Fibroblast of upper back skin (primary cell): ENCODE measurements at places on chromosomes 6 and 20.

DNA sequence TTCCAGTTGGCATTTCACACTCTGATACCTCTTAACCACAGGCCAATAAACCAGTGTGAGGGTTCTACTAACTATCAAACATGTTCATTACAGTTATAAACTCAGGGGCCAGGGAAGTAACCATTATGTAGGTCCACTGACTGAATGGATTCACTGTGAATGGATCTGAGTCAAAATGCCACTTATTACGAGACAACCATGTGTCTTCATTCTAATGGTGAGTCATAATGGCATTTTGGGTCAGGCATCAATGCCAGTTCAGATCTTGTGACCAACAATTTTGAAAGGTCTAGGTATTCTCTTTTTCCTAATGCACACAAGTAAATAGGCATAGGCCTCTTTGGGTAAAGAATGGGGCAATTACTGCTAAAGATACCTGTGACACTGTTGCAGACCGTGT, 112.2 kb upstream of the HEY2 start:
- DNase-seq: no peak

- no peak for DNase-seq
Observed at GRCh38 chr6:121828146-121828886, 392.9 kb downstream of the GJA1 start.

DNA sequence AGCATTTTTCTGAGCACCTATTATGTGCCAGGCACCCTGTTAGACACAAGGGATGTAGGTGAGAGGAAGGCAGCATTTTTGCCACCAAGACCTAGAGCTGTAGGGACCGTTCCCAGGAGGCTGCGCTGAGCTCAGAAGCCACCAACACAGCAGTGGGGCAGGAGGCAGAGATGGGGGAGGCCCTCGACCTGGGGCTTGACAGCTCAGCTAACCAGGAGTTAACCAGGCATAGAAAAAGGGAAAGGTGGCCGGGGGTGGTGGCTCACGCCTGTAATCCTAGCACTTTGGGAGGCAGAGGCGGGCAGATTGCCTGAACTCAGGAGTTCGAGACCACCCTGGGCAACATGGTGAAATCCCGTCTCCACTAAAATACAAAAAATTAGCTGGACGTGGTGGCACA, 29.5 kb downstream of the KIF25 start:
- DNase-seq: no peak

DNA sequence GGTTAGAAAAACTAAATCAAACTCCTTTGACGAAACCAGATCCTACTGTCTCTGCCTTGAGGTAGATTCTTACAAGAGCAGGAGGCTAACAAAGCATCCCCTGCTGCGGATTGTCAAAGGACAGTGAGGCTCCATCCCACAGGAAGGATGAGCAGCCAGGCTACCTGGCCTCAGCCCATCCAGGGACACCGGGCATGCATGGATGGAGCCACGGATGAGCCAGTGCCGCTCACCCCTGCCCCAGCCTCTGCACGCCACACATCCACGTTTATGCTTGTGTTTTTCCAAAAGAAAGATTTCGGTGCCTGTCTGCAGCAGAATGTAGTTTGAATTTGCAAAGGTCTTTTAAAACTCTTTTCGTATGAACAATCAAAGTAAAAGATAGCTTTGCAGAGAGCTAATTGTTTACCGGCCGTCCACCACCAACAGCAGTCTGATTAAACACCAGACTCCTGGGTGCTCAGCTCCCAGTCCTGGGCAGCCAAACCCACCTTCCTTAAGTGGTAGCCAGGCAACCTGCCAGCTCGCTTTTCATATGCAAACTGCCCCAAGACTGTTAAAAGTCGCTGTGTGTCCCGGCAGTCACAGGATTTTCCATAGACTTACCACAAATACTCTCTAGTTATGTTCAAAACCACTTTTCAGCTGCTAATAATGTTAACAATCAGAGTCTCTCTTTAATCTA, 999 bp downstream of the THBS2 start:
- DNase-seq: no peak

DNA sequence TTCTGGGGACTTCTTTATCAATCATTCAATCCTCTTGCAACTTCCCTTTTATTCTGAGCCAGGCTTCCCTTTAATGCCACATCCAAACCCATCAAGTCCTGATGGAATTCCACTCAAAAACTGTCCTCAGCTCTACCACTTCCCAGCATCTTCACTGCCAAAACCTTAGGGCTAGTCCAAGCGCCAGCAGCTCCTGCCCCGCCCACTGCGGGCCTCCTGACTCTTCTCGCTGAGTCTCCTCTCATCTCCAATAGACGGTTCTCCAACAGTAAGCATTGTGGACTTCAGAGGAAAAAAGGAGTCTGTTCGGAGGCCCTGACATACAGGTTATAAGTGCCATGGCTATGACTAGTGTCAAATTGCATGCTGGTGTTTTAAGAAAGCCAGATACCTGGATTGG, 38.7 kb upstream of the CNKSR3 start:
- no peak for DNase-seq

GRCh38 chr6:47405273-47405672, 72.3 kb upstream of the CD2AP start:
- DNase-seq: no peak

DNA sequence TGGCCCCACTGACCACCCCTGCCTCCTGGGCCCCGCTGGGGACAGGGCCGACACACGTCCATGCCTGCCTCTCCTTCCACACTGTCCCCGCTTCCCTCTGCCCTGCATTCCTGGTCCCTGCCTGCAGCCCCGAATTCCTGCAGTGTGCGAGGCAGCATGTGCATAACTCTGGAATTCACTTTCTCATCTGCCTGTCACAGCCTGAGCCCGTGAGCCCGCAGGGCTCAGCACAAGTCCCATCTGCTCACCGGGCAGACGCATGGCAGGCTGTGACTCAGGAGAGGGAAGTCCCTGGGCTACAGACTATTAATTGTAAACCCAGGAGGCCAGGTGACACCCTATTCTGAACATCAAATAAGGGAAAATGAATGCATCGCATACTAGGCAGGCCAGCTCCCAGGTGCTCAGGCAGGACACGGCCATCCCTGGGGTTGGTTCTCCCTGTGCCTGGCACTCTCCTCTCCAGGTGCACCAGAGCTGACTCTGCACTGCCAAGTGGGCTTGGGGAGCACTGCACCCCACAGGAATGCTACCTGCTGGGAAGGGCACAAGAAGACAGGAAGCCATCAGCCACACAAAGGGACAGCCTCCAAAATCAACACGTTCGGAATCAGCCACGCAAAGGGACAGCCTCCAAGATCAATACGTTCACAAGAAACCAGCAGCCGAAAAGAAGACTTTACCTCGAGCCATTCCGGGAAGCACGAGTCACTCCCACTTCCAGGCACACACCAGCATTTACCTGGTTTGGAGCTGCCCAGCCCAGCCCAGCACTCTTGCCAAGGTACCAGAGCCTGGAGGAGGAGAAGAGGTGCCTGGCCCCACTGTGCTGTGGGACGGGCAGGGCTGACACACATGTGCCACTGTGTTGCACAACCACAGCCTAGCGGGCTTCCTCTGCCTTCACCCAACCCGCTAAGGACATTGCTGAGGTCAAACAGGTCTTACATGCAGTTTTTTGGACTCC, 65.9 kb downstream of the DLL1 start:
- DNase-seq: peak; percentile 22

GRCh38 chr6:39377539-39377950, 55.0 kb upstream of the KCNK16 start:
- peak; percentile 83 for DNase-seq

GRCh38 chr6:161256407-161256806, 17.5 kb downstream of the AGPAT4 start:
- DNase-seq: no peak

- peak; percentile 96 for DNase-seq
Observed at GRCh38 chr6:128655978-128656498, 135.6 kb upstream of the PTPRK start.

DNA sequence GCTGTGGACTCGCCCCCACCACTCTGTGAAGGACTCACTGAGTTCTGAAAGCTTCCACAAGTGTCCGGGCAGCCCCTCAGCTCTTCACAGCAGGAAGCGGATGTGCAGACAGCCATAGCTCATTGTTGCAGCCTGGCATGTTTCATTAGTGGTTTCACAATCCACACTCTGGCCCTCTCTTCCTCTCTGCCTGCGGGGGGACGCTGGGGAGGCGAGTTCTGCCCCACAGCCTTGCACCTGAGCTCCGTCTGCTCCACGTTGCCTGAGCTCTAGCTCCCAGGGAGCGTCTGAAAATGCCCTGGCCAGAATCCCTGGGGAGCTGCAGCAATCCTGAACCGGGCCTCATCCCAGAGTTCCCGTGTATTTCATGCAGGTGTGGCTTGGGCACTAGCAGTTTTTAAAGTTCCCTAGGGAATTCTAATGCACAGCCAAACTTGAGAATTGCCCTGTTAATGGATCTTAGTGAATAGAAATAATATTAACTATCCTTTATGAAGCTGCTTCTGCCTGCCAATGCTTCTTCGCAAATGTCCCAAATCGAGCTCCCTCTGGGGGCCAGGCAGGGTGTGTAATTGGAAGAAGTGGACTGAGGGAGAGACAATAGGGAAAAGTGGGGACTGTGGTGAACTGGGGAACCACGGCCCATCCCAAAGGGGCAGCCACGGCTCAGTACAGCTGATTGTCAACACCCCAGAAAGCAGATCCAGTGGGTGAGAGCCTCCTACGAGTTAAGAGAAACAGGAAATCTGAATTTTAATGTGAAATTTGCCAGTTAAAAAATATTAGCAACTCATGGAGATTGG, 51.5 kb downstream of the CTCFL start:
- peak; percentile 22 for DNase-seq

DNA sequence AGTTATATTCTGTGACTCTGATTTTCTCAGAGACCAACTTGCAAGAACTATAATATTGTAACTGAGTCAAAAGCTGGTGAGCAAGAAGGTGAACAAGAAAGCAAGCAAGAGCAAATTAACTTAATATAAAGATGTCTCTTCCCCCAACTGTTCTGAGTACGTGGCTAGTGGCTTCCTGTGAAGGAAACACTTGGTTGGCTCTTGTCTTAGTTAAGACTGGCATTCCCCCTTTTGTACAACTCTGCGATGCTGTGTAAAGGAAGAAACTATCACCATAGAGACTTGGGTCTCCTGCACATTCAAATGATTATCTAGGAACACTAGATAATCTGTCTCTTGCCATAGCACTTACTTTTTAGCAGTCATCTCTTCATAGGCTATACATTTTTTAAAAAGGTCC, 47.3 kb upstream of the TNFAIP3 start:
- no peak for DNase-seq

DNA sequence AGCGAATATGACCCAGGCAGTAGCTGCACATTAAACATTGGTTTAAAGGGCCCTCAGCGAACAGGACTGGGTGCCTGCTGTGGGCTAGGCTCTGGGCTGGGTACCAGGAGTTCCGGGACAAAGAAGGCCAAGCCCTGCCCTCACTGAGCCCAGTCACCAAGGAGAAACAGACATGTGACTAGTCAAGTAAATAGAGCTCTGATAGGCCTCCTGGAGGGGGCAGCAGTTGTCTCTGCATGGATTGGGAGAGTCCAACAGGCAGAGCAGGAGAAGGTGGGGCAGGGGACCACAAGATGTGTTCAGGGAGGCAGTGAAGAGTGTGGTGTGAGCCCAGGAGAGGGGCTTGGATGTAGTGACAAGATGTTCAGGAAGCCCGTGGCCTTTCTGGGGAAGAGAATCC, 3.1 kb downstream of the HM13 start:
- DNase-seq: peak; percentile 44

DNA sequence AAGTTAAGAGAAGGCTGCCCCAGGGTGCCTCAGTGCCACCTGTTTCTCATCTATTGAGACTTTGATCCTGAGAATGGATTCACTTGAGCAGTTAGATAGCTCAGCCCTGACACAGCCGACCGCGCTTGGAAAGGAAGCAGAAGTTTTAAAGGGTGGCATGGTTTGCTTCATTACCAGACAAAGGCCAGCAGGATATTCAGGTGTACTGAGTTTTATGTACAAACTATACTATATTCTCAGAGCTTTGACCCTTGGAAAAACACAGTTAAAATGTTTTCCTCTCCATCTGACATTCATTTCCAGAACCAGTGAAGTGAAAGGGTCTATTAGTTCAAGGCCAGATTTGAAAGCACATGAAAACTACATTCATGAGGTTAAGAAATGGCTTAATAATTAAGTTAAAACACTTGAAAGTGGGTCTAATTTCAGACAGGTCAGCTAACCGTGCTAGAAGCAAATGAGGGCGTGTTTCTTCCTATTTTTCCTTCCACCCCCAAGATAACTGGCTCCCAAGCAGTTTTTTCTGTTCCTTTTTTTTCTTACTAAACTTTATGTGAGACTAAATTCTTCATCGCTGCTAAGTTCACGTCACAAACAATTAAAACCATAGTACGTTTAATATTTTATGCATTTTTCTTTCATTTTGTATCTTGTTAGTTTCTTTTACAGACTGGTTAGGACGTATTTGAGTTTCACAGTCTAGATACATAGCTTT, 385.3 kb upstream of the SOX4 start:
- no peak for DNase-seq

DNA sequence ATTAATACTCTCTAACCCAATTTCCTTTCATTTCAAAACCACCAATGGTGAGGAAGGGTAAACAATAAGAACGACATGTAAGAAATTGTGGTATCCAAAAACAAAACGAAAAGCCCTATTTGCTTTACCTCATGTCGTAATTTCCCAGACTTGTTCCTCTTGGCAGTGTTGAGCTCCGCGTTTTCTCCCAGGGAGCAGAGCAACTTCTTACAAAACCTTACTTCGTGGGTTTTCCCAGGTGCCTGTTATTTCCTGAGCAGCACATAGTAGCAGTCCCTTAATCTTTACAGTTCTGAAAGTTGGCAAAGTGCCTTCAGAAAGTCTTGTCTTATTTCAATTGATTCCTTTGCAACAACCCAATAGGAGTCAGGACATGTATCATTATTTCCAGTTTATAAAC, 207.9 kb upstream of the MARCKS start:
- DNase-seq: peak; percentile 37

GRCh38 chr20:13142143-13142542, 78.9 kb upstream of the ISM1 start:
- peak; percentile 48 for DNase-seq

DNA sequence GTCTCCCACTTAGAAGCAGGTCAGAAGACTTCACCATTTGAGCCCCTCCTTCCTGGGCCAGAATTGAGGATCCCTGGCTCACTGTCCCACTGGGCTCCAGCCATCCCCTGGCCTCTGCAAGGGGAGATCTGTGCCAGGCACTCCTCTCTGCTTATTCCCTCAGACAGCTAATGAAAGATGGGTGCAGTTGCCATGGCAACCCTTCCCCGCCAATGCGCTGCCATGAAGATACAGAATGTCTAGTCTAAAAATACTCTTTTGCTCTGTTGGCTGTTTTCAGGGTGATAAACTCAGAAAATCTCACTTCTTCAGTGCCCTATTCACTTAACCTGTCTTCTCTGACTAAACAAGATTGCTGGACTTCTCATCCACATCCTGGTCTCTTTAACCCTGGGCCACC, 13.6 kb upstream of the TTLL2 start:
- DNase-seq: no peak

DNA sequence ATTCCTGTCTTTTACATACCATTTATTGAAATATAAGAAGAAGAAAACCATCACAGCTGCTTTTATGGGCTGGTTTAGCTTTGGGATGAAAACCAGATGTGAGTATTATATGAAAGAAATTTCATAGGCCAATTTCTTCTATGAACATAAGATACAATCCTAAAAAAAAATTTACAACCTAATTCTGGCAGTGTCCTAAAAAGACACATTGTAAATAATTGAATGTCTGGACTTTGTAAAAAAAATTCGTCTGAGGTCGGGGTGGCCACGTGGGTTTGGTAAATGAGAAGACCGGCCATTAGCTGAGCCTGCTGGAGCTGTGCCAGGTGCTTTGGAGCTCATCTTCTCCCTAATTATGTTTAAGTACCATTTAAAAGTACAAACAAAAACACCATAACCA, 26.8 kb downstream of the DACT2 start:
- no peak for DNase-seq
